ENCODE measurements at places on chromosomes 7 and 10.

- DNase-seq, result no peak
These were observed 21.1 kb downstream of the AIFM2 start for GRCh38 chr10:70111496-70111895.

GRCh38 chr7:92588561-92588960, 1.6 kb downstream of the FAM133B start:
- DNase-seq, result no peak

GRCh38 chr7:128838981-128839731, 8.9 kb downstream of the FLNC start:
- DNase-seq, result no peak

DNA sequence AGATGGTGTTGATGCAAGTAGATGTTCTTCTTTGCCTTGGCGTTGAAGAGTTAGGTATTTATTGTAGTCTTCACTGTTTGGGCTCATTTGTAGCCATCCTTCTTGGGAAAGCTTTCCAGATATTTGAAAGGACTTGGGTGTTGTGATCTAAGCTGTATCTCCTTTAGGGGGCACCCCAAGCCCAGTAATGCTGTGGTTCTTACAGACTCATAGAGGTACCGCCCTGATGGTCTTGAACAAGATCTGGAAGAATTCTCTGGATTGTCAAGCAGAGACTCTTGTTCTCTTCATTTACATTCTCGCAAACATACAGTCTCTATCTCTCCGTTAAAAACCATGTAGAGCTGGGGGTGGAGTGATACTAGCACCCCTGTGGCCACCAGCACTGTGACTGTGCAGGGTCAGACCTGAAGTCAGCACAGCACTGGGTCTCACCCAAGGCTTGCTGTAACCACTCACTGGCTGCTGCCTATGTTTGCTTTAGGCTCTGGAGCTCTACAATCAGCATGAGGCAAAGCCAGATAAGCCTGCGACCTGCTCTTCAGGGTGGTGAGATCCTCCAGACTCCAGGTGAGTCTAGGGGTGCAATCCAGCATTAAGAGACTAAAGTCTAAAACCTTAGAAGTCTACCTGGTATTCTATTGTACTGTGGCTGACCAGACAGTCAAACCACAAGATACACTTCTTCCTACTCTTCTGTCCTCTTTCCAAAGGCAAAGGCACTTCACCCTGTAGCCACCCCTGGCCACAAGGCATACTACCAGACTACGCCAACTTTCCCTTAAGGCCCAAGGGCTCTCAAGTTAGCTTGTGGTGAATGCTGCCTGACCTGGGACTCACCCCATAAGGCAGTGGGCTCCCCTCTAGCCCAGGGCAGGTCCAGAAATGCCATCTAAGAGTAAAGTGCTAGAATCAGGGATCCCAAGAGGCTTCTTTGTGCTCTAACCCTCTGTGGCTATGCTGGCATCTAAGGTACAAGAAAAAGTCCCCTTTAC, 209.7 kb upstream of the TMEM196 start:
- no peak for DNase-seq

DNA sequence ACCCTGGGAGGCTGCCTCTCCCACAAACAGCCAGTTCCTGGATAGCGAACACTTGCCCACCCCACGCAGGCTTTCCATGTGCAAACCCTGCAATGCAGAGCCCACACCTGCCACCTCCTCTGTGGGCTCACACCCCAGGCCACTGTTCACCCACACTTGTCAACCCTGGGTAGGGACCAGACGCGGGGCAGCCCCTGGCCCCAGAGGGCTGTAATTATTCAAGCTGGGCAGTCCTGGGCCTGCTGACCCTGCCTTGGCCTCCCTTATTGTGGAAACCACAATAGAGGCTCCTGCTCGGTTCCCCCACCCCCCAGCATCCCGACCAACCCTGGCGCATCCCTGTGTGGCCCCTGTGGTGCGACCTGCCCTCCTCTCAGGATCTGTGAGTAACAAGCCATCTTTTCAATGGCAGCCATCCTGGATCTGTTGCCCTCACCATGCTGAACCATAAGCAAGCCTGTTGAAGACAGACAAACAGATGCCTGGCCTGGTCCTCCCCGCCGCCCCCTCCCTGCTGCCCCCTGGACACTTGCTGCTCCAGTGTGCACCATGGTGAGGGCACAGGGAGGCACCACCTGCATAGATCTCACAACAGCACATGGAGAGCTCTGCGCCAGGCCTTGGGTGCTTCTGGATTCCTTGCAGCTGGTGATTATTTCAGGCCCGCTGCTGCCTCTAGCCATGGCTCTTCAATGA, 15.8 kb upstream of the UBE3C start:
- DNase-seq, result no peak

GRCh38 chr10:639001-639750, 50.3 kb downstream of the DIP2C start:
- DNase-seq, result no peak

DNA sequence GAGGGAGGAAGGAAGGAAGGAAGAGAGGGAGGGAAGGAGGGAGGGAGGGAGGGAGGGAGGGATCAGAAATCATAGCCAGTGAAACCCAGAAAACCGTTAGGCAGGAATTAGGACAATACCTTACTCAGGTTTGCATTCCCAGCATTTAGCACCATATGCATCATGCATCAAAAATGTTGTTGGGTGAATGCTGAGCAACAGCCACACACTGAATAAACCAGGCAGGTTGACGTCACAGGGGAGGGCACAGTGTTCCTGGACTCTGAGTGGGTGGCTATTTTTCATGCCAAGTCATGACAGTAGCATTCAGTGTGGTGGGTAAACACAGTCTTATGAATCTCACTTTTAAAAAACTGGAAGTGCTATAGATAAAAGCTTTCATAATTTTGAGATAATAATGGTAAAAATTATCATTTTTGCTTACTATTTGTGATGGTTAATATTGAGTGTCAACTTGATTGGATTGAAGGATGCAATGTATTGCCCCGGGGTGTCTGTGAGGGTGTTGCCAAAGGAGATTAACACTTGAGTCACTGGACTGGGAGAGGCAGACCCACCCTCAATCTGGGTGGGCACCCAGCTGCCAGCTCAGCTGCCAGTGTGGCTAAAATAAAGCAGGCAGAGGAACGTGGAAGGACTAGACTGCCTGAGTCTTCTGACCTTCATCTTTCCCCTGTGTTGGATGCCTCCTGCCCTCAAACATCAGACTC, 199.1 kb upstream of the PRKCQ start:
- DNase-seq, result no peak

GRCh38 chr7:151886783-151887182, 9.9 kb upstream of the PRKAG2 start:
- no peak for DNase-seq

DNA sequence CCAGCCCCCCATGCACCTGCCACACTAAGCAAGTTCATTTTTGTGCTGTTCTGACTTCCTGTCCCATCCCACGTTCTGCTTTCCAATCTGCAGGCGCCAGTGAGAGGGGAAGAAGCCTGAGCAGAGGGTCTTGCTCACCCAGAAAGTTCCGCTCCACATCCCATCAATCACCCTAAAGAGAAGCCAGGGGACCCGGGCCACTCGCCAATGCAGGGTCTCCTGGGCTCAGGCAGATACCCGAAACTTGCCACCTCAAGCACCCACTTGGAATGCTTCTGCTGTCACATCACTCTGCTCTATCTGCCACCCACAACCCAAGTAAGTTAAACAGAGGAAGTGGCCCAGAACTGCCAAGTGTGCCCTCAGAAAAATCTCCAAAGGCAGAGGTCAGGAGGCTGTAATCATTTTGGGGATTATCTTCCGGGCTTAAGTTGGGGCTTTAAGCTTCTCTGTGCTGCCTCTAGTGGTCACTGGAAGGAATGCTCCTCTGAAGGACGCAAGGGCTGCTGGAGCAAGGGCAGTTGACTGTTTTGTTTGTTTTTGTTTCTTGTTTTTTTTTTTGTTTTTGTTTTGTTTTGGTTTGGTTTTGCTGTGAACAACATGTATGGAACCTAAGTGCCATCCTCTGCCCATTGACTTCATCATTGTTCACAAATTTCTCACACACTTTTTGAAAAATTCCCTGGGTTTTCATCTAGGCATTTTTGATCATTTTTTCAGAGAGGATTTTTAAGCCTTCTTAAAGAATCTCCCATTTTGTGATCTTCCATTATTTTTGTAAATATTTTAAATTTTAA, 25.5 kb downstream of the PRR15 start:
- DNase-seq, result no peak

DNA sequence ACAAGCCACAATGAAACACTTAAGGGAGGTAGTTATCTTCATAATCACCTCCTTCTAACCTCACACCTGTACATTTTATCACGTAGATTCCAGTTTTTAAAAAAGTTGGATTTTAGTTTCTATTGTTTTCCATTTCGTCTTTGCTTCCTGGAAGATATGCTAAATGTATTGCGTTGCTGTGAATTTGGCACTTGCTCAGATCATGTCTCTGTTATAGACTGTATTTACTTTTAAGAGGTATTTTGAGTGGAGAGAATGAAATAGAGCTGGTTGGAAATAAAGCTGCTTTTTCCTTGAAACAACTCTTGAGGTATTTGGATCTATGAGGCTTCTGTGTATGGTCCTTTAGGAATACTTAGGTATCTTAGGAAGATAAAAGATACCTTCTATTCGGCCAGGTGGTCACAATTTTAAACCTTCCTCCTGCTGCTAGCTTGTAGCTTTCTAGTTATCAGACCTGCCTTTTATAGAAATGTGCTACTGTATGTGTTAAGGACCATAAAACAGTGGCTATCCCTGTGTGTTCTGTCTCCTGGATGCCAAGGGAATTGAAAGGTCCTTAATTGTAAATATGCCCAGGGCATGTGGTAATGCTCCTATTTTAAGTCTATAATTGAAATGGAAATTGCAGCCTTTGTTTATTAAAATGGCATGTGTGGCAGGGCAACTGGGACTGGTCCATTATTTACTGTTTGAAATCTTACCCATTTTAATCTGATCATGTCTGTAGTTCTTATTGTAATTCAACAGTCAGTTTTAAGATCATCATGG, 147.7 kb downstream of the SND1 start:
- DNase-seq, result no peak
